ENCODE measurements at places on chromosomes 16 and 17.

DNA sequence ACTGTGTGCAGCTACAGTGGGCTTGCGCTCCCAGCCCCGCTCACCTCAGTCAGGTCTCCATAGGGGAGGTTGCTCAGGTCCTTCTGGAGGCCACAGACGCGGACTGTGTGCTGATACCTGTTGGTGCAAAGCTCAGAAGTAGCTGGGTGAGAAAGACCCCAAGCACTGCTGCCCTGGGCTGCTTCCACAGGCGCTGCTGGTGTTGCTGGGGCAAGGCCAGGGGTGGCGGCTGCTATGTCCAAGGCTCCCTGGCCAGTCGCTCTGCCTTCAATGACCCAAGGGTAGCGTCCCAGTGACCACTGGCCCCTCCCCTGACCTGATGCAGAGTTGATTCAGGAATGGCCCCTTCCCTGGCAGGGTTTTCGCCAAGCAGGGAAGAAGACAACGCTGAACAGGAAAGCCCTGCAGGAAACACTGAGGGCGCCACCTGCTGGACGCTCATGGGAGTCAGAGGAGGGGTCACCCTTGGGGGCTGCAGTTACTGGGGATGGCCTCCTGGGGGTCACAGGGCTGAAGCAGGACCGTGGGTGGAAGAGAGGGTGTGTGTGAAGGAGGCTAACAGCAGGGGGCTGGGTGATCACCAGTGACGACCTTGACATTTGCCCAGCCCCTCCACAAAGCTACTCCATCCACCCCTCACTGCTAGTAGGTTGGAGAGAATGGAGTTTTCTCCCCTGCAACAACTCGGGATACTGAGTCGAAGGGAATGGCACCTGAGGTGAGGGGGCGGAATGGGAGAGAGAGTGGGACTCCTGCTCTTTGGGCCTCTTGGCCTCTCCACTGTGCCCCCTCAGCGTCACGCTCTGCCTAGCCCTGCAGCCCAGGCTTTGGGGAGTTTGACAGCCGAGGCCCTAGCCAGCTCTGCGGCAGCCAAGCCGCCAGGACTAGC, 38.3 kb downstream of the ABCC12 start:
- no peak for DNase-seq

- DNase-seq = no peak
These were observed 35.4 kb upstream of the CDH15 start for GRCh38 chr16:89135971-89136765.

DNA sequence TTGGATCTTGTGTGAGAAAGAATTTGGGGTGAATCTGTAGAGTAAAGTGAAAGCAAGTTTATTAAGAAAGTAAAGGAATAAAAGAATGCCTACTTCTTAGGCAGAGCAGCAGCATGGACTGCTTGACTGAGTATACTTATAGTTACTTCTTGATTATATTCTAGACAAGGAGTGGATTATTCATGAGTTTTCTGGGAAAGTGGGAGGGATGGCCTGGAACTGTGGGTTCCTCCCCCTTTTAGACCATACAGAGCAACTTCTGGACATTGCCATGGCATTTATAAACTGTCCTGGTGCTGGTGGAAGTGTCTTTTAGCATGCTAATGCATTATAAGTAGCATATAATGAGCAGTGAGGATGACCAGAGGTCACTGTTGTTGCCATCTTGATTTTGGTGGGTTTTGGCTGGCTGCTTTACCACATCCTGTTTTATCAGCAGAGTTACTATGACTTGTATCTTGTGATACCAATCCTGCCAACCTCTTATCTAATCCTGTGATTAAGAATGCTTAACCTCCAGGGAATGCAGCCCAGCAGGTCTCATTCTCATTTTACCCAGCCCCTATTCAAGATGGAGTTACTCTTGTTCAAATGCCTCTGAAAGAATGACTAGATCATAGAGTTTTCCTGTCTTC, 58.7 kb downstream of the HSD17B2 start:
- no peak for DNase-seq

DNA sequence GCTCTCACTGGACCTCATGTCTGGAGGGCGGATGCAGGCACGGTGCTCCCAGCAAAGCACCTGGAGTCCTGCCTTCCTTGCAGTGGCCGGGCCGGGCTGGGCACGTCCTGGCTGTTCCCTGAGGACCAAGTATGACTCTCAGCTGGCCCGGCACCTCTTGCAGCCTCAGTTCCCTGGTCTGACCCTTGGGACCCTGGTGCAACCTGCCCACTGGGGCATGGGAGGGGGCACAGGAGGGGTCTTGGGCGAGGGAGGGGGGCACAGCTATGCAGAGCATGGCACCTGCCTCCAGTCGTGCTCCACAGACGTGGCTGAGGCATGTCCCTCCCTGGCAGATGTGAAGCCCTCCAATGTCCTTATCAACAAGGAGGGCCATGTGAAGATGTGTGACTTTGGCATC, 19.6 kb downstream of the MAP2K3 start:
- DNase-seq = no peak

DNA sequence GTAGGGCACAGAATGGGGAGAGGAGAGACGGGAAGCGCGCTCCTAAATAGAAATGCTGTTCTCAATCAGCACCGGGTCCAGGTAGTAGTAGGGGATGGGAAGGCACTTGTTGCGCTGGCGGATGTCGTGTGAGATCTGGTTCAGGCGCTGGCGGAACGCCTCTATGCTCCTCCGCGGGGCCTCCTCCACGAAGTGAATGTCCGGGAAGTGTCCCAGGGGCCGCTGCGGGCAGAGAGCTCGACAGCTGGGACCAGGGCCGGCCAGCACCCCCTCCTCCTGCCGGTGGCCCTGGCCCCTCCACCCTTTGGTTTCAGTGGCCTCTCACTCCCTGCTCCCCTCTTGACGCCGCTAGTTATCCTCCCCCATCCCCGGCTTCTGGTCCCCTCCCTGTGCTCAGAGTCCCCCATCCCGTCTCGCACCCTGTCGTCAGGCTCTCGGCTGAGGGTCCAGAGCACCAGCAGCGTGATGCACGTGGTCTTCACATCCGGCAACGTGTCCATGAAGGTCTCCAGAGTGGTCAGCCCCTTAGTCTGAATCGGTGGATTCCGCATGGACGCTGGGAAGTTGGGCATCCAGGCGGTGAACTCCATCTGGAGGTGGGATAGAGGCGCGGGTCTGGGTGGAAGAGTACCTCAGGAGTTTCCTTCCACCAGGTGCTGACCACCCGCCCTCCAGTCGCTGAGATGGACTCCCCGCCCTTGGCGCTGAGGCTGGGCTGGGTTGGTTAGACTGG, 14.6 kb downstream of the ALOX12B start:
- no peak for DNase-seq

GRCh38 chr17:66957951-66958579, 6.4 kb upstream of the CACNG4 start:
- no peak for DNase-seq

DNA sequence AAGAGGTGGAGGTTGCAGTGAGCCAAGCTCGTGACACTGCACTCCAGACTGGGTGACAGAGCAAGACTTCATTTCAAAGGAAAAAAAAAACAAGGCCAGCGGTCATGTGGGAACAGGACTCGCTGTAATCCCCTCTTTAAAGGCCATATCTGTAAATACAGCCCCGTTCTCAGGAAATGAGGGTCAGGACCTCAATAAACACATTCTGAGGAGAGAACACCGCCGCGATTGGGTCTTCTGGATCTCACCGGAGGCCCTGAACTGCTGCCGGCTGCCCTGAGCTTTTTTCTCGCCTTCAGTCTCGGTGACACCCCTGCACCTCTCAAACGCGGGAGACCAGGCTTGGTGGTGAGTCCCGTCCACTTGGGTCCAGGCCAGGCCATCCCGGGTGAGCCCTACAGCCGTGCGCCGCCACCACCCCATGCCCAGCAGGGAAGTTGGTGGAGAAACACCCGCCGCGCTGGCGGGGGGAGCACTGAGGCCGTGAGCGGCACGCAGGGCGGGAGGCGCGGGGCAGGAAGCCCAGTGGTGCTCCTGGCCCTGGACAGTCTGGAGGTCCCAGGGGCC, 28.4 kb downstream of the SLC25A10 start:
- no peak for DNase-seq

DNA sequence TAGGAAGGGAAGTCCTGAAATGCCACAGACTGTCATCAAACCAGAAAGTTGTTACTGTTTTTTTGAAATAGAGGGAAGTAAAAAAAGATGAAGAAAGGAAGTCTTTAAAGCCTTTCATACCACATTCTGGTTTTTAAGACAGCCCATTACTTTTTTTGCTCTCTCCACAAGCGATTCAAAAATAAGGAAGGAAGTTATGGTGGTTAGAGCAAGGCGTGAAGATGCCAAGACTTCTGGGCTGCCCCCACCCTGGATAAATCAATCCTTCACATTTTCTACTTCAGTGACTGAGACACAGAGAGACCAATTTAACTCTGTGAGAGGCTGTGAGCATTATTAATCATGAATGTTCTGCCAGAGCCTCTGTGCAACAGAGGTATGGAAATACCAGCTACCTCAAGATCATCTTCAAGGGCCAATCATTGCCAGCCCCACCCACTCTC, 82.3 kb upstream of the BCAR1 start:
- no peak for DNase-seq

DNA sequence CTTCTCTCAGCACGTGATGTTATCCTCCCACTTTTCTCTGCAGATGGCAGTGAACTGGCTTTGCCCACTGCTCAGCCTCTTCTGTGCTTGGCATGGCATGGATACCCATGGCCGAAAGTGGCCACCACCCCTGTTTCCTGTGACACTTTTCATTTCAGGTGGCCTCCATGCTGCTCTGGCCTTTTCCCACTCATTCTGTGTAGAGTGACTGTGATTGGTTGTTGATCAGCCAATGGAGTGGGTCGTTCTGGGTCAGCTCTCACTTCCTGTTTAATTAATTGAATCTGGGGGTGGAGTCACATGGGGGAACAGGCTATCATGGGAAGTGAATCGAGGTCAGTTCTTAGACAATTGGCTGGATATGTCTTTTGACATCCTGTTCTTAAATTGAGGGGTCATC, 350.1 kb upstream of the EEF2KMT start:
- no peak for DNase-seq

DNA sequence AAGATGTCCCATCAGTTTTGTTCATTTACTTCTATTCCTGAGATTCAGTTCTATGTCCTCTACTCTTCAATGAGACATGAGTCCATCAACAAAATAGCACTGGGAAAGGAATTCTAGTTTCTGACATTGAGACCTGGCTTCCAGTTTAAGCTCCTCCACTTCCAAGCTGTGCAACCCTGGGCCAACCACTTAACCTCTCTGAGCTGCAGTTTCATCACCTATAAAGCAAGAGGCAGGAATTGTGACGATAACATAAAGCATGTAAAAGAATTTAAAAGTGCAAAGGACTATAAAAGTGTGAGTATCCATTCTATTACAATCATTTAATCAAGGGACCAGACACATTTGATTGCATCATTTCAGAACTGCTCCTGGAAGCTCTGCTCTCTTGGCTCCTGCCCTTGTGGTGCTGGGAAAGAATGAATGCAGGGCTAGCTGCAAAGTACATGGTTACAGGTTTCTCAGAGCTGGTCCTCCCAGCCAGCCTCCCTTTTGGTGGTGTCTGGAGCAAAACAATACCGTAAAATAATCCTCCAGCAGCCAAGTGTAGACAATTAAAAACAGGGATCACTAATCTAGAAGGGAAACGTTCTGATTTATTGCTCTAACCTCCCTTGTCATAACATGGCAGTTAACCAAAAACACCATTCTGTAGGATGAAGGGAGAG, 113.9 kb downstream of the VPS53 start:
- no peak for DNase-seq

DNA sequence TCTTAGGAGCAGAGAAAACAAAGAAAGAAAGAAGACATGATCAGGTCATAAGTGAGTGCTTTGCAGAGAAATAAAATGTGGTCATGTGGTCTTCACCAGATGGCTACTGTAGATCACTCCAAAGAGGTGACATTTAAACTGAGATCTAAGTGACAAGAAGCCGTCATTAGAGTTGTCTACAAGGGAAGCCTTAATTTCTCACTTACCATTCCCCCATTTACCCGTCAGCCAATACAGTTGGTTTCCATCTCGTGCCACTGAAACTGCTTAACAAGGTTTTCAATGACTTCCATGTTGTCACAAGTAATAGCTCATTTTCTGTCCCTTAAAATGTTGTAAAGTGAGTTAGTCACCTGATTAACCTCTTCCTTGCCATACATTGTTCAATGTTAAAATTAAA, 6.4 kb upstream of the LYRM9 start:
- DNase-seq = no peak

DNA sequence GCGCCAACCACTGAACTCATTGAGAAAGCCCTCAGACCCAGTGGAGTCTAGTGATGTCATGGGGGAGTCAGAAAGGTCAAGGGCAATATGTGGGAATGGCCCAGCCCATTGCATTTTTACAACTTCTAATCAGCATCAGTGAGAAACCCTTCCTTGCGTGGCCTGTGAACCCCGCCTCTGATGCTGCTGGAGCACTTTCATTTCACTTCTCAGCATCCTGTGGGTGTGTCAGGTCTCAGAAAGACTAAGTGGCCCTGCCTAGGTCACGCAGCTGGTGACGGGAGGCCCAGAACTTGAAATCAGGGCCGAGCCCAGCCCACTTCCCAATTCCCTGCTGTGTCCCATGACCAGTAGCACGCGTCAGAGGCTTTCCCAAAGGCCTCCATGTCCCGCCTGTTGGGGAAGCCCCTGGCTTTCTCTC, 6.1 kb downstream of the DNAI2 start:
- DNase-seq = no peak

- no peak for DNase-seq
These were observed 2.1 kb upstream of the MAF start for GRCh38 chr16:79602628-79603014.

DNA sequence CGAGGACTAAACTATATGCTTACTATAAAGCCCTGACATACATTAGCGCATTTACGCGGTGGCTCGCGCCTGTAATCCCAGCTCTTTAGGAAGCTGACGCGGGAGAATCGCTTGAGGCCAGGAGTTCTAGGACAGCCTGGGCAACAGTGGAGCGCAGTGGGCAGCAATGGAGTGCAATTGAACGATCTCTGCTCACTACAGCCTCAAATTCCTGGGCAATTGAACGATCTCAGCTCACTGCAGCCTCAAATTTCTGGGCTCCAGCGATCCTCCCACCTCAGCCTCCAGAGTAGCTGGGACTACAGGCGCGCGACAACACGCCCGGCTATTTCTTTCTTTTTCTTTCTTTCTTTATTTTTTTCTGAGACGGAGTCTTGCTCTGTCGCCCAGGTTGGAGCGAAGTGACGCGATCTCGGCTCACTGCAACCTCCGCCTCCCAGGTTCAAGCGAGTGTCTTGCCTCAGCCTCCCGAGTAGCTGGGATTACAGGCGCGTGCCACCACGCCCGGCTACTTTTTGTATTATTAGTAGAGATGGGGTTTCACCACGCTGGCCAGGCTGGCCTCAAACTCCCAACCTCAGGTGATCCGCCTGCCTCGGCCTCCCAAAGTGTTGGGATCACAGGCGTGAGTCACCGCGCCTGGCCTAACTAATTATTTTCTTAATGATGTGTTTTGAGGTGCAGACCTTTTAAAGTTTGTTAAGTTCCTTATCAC, 506 bp upstream of the COG7 start:
- no peak for DNase-seq

- DNase-seq = no peak
These were observed 677 bp downstream of the CBX1 start for GRCh38 chr17:48100591-48101011.

GRCh38 chr16:52570495-52571091, 23.6 kb upstream of the TOX3 start:
- no peak for DNase-seq

DNA sequence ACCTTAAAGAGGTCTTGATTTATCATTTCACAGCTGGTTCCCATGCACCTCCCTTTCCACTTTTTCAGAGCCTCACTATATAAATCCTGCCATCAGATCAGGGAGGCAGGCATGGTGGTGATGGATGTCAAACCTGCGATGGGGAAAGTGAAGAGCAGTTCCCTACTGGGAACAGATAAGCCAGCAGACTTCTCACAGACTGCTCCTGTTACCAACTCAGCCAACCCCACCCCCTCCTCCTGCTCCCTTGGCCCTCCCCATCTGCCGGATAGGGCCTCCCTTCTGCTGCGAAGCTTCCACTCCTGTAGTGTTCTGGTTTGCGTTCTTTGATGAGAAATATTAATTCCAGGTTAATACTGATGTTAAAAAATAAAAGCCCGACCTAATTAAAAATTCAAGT, 232.1 kb downstream of the STX8 start:
- no peak for DNase-seq
